ENCODE measurements at places on chromosomes 7 and 10.

- DNase-seq, result no peak
These were observed 172.2 kb upstream of the NEBL start for GRCh38 chr10:21069278-21069677.

DNA sequence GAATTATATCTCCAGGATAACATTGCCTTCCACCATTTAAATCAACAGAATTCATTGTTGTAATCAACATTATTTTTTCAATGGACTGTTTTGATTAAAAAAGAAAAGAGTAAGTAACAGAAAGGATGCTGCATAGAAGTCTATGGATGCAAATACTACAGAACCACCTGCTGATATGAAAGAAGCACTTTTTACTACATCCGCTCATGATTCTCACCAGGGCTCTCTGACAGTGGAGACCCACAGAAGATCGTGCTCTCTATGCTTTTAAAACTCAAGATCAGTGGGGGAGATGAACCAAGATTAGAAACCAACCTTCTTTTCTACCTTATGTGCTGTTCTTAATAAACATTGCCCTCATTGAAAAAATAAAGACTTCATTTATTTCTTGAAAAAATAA lies 24.4 kb downstream of the RHOBTB1 start:
- no peak for DNase-seq

DNA sequence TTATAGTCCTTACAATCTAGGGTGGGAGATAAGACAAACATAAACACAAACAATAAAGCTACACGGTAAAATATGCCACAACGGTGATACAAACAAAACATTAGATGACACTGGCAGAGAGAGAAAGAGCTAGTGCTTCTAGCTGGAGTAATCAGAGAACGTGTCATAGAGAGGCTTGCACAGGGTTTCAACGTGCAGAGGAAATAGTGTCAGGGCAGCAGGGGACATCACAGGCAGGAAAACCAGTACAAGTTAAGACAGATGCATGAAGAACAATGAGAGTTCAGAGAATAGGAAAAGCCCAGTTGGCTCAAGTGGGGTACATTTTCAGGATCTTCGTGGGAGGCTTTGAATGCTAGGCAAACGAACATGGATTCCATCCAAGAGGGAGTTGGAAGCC lies 91.4 kb downstream of the ZNF438 start:
- no peak for DNase-seq

DNA sequence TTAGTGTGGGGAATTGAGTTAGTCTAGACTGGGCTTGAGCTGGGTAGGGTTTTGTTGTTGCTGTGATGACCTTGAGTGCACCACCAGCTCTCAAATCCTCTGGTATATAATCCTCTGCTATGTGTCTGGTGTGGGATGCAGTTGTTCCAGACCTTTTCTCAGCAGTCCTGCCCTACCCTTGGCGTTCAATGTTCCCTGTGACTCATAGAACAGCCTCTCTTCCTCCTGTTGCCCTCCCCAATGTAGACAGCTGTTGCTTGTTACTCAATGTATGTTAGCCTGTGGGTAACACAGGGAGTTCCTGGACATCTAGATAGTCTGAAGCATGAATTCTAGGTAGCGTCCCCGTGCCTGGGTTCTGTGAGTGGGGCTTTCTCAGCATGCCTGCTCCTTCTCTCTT lies 19.8 kb downstream of the ACBD7 start:
- DNase-seq, result no peak

DNA sequence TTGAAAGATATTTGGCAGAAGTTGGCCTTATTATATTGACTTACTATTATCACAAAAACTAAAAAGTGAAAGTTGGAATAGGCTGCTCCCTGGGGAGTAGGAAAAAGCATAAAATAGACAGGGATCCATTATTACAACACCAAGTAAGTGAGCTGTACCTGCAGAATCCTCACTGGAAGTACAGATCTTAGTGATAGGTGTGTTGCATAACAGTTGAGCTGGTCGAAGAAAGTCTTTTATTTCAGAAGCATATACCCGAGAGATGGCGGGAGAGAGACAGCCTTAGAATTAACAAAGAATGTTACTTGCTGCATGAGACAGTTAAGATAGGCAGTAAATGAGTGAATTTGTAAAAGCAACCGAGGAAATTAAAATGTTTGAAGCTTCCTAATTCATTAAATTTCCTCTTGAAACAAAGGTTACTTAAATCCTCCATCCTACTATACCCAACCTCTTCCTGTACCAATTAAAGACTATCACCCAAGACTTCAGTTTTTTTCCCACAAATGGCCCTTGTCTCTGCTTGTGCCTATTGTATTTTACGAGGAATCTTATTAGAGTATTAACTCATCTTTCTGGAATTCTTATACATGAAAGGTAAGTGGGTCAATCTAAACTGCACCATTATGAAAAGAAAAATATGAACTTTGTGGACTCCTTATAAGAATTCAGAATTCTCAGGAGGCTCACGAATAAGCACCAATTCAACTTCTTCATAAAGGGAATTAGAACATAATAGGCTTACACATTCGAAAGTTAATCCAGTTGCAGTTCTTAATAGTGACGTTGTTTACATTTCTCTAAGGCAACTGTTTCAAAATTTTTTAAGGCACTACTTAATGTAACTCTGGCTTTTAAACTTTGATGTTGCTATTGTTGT lies 56.2 kb downstream of the CREM start:
- no peak for DNase-seq

- no peak for DNase-seq
These were observed 40.2 kb downstream of the TCF7L2 start for GRCh38 chr10:112990271-112990670.

- DNase-seq, result no peak
These were observed 475.6 kb downstream of the PTPRN2 start for GRCh38 chr7:158111906-158112570.

GRCh38 chr10:73404690-73405089 lies 9.2 kb downstream of the ANXA7 start:
- no peak for DNase-seq

DNA sequence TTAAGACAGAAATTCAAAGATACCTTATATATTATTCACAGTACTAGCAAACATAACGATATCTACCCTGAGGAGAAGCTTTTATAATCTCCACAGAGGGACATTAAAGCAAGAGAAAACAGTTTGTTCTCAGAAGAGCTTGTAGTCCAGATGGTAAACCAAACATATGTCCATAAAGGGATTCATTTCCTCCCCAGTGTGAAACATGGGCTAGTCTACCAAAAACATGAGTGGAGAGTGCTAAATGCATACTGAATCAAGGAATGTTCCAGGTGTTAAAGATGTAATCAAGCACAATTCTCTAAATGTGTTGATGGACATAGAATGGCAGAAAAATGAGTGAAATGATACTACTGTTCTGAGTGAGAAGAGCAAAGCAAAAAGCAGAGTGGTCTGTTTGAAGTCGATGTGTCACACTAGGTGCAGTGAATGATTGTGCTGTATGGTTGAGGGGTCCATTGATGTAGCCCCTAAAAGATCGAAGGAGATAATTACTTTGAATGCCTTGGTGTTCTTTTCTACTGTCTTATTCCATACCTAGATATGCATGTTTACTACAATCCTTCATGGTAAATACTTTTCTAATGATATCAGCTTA lies 25.3 kb downstream of the BCAP29 start:
- DNase-seq, result no peak

DNA sequence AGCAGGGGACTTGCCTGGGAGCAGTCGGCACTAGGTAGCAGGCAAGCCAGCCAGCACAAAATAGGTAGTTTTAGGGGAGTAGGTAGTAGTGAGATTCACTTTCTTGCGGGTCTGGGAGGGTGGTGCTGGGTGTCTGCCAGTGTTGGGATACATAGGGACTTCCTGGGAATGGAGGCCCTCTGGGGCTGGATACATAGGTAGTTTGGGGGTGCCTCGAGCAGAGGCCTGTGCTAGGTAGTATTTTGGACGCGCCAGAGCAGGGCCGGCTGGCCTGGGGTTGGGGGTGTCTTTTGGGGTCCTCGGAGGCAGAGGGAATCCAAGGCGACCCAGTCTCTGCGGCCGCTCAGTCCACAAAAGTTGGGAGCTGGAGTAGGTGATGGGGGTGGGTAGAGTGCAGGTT lies 2.0 kb upstream of the HOXA3 start:
- no peak for DNase-seq

DNA sequence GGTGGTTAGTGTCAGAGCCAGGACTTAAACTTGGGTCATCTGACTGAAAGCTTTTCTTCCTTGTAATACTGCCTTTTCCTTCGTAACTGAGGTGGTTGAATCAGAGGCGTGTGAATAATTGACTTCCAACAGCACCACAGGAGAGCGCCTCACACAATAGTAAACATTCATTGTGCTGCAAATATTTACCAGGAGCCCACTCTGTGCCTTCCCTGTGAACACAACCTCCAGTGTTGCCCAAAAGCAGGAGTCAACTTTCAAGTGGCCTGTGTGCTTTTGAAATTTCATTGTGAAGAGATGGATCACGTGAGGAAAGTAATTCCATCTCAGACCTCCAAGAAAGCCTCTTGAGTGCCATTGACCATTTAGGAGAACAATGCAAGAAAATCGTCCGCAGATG lies 60.2 kb downstream of the ADRA2A start:
- DNase-seq, result no peak

DNA sequence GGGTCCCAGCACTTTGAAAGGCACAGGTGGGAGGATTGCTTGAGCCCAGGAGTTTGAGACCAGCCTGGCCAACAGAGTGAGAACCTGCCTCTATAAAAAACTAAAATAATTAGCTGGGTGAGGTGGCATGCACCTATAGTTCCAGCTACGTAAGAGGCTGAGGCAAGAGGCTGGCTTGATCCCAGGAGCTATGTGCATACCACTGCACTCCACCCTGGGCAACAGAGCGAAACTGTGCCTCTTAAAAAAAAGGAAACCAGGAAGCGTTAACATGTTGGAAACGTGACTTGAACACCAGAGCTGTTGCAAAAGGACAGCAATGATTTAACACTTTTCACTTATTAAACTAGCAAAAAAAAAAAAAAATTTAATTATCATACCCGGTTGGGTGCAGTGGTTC lies 12.6 kb downstream of the BAZ1B start:
- no peak for DNase-seq

GRCh38 chr10:17817316-17817715 lies 8.2 kb downstream of the MRC1 start:
- DNase-seq, result no peak

- DNase-seq, result no peak
These were observed 59.9 kb downstream of the COL26A1 start for GRCh38 chr7:101422356-101423195.

- DNase-seq, result no peak
These were observed 26.1 kb downstream of the DPYSL4 start for GRCh38 chr10:132212816-132213215.

DNA sequence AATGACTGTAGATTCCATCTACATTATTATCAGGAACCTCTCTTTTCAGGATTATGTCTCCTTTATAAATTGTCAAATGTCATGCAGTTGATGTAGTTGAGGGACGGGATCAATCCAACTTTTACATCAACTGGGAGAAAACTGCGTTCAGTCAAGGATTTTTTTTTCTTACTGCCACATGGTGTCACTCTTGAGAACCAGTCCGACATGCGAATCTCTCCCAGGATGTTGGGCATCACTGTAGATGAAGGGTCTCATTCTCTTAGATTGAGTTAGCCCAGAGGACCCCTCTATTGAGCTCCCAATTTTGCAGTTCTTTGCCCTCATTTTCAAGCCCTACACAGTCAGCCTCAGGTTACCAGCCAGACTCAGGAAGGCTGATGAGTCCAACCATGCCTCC lies 120.3 kb upstream of the PTPRZ1 start:
- DNase-seq, result no peak

DNA sequence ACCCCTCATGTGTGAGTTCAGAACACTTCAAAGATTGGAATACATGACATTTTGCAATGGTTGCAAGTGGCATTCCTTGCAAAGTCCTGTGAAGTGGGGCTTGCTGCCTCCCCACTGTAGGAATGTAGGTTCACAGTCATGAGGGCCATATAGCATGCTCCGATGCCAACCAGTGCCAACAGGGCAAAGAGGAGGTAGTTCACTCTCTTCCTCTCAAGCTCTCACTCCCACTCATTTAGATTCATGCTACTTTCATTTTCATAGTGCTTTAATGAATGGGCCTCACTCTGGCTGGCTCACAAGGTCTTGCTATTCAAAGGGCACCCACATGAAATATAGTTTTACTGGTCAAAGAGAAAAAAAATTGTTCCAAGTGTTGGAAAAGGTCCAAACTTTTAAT lies 169.9 kb upstream of the AOAH start:
- DNase-seq, result no peak

- peak; percentile 84 for DNase-seq
These were observed 6.5 kb downstream of the ARPC1B start for GRCh38 chr7:99380823-99381663.

DNA sequence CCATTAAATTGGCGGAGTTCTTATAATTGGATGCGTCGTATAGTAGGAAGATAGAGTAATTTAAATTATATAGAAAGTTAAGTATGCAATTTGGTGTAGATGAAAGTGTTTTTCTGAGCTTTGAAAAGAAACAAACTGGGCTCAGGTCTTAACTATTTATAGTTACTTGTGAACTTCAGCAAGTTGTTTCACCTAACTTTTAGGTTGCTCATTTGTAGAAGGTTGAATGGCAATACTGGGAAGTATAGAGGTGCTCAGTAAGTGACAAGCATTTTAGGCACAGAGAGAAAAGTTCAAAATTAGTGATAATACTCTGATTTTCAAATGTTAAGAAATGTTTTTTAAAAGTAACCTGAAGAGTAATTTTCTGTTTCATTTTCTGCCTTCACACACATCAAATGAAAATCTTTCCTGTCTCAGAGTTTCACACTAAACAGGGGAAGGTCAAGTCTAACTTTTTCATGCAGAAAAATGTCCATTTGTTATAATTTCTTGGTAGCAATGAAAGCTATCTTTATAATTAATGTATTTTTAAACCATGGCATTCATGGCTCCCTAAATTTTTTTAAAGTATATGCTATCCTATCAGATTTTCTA lies 146.5 kb downstream of the PHF14 start:
- DNase-seq, result no peak

DNA sequence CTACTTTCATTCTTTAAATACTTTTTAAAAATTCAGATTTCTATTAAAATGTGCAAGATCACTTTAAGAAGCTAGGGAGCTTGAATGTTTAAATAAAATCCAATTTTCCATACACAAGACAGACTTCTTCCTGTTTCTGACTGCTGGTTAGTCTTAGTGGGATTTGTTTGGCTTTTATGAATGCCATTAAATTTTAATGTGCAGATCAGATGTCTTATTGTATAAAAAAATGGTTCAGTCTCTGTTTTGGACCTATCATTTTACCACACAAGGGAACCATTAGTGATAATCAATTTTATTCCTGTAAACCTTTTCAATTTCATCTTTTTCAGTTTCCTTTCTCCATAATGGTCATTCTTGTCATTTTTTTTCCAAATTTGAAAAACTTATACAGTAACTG lies 63.2 kb downstream of the VCL start:
- no peak for DNase-seq

GRCh38 chr10:88958721-88959120 lies 6.1 kb upstream of the ACTA2 start:
- no peak for DNase-seq

- no peak for DNase-seq
These were observed 38.6 kb downstream of the VOPP1 start for GRCh38 chr7:55533729-55534080.

- no peak for DNase-seq
These were observed 132.7 kb upstream of the MDFIC start for GRCh38 chr7:114789161-114789560.
